ENCODE measurements at places on chromosomes 5 and 9.

- no peak for DNase-seq
These were observed 79.5 kb upstream of the DMRT1 start for GRCh38 chr9:761793-762560.

- DNase-seq, result no peak
These were observed 15.7 kb downstream of the SLC28A3 start for GRCh38 chr9:84324811-84325210.

GRCh38 chr9:70962761-70963440 lies 158.5 kb downstream of the TRPM3 start:
- DNase-seq, result no peak

DNA sequence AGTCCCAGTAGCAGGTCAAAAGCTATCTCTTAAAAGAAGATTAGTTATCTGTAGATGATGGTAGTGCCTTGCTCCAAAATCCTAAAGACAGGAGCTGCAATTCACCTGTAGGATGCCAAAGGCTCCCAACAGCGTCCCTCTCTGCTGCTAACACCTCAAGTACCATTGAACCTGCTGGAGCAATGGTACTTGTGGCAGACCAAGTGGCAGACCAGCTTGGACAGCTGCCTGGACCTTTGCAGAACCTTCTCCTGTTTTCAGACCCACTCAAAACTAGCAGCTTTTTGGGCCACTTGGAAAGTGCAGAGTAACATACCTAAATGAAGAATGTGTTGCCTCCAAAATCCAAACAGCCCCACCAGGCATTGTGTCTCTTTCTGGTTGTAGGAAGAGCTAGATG lies 6.9 kb upstream of the CCDC180 start:
- DNase-seq, result no peak

DNA sequence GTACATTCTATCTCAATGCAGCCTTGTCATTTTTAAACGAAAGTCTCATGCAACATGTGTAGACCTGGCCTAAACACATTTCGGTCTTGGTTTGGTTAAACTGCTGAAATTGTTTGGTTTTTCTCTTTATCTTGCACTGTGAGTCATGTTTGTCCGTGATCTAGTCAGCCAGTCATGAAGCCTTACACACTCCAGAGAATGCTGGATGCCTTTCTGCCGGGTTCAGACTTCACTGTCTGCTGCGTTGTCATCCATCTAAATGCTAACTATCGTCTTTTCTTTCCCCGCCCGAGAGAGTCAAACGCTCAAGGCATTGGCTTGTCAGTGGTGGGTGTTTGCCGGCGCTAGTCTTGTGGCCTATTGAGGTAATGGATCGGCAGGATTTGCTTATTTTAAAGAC lies 1194.6 kb upstream of the WWC1 start:
- DNase-seq, result no peak

DNA sequence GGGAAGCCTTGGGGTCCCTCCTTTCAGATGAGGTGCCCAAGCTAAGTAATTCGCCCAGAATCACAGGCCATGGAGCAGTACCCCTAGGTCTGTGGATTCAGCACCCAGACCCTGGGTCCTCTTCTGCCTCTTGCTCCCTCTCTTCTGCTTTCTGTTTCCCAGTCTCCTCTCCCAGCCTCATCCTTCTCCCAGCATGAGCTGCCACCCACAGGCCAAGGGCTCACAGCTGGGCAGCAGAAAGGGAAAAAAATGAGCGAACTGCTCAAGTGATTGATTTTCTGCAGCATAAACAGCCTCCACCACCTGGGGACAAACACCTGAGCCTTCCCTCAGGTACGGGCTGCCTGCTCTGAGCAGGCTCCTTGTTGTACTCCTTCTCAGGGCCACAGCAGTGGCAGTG lies 113.9 kb upstream of the SAP30L start:
- no peak for DNase-seq
